Right cardiac atrium (tissue), 5 donors: ENCODE measurements at places on chromosomes 13 and 19. TPM values are rescaled to one million over a fixed set of nuclear protein-coding genes. Genes with fewer than 3 reads are reported as not detected.

DNA sequence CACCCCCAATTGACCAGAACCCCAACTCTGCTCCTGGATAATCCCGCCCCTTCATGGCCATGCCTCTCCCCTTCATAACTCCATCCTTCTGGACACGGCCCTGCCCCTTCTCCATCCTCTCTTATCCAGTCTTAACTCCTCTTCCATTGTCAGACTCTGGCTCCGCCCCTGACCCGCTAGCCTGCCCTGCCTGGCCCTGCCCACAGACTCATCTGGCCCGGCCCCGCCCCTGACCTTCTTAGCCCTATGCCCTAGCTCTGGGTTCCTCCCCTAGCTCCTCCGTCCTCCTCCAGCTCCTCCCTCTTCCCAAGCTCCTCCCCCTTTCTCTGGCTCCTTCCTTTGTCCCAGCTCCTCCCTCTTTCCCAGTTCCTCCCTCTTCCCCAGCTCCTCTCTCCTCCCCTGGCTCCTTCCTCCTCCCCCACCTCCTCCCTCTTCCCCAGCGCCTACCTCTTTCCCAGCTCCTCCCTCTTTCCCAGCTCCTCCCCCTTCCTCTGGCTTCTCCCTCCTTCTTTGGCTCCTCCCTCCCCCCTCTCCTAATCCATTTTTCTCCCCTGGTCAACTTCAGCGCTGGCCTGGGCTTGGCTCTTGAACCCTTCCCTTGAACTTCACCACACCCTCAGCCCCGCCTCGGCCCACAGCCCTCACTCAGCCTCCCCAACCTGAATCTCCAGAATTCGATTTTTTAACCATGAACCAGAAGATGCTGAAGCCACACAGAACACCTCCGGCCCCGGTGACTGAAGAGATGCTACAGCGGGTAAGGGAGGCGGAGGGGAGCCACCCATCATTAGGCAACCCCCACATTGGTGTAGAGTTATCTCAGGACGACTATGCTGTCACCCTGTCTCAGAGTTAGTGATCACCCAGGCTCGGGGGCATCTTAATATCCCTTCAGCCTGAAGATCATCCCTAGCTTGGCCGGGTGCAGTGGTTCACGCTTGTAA, 9.2 kb upstream of the ZNF358 start:
- peak; percentile 90 for DNase-seq

HSPB6 gene
- 107 TPM for total RNA-seq

- DNase-seq = no peak
Measured at GRCh38 chr19:36120092-36120983, 5.1 kb downstream of the TBCB start.

- DNase-seq = no peak
Measured at GRCh38 chr13:34358811-34359513, 541.0 kb downstream of the RFC3 start.

- no peak for DNase-seq
Measured at GRCh38 chr13:76993473-76993872, 1.6 kb downstream of the CLN5 start.

GRCh38 chr19:18541258-18541991, 1.9 kb downstream of the FKBP8 start:
- no peak for DNase-seq

DNA sequence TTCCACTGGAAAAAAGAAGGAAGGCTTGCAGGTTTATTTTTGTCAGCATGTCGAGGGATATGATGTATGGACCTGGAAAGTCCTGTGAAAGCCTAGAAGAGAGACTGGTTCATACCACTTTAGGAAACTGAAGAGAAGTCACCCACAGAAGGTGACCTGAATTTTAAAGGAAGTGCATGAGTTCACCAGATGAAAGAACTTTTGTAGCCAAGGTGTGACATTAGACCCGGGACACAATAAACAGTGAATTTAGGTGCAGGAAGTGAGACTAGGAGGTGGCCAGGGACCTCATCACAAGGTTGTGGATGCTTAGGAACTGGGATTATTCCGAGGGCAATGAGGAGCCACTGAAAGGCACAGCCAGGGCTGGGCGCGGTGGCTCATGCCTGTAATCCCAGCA, 79.1 kb downstream of the ZNF429 start:
- DNase-seq = no peak

GRCh38 chr19:4007836-4008539, 452 bp downstream of the PIAS4 start:
- no peak for DNase-seq
